Hepatic stellate cell (primary cell): ENCODE measurements at places on chromosomes 6 and 20.

DNA sequence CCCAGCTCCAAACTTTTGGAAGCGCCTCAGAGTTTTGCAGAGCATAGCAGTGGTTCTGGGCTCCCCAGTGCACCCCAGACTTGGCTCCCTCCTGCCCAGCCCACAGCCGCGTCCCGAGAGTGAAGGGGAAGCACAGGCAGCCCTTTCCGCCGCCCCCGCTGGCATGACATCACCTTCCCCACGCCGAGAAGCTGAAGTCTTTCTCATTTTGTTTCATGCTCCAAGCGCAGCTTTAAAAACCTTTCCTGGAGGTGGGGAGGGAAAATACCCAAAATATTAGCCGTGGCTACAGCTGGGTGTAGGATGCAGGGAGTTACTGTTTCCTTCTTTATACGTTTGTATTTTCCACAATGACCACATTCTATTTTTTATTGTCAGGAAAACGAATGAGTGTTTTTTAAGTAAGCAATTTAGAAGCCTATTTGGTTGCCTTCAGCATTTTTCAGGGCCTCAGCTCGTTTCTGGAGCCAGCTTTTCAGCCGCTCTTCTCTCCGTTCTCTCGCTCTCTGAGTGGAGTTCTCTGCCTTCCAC is 72.9 kb downstream of the SNX5 start:
- no peak for DNase-seq

DNA sequence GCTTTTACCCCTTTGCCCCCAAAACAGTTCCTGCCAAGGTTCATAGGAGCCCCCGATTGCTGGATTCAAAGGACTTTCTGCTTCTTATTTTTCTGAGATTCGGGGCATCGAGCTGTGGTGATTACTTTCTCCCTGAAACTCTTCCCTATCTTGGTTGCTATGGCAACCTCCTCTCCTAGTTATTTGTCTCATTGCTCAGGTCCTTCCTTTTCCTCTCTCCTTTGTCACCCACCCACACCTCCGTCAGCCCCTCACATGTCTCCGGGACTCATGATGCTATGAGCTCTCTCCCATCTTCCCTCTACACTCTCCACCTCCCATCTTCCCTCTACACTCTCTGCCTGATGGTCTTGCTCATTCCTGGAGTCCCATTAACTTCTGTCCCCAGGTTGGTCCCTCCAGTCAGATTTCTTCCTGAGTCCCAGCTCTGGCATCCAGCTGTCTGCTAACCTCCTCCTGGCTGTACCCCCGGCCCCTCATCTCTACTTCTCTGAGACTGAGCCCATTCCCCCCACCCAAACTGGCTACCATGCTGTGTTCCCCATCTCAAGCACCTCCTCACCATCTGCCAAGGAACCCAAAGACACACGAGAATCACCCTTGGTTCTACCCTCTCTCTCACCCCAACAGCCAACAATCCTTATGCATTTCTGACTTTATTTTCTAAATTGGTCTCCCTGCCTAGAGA is 30.2 kb upstream of the NNAT start:
- DNase-seq, result no peak

DNA sequence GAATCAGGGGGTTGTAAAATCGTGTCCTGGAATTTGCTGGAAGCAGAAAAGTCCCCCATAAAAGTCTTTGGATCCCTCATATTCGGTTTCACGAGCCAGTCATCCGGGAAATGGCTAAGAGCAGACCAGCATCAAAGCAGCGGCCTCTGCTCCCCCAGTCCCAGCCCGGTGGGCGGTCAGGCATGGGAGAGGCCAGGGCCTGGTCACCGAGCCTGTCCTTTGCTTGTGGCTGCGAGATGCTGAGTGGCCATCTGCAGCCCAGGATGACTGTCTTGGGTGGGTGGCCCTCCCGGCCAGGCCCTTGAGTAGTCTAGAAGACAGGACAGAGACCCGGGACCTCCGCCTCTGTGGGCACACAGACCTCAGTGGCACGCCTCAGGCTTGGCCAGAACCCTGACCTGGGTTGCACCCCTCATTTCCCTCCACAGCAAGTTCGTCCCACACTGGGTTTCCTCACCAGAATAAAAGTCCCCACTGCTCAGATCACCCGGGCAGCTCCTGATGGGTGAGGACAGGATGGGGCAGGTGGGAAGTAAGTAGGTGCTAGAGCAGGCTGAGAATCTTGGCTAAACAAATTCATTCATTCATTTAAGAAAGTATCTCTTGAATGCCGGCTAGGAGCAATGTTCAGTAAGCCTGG is 172.1 kb downstream of the BMP7 start:
- no peak for DNase-seq

GRCh38 chr6:63352069-63352543 is 32.3 kb upstream of the LGSN start:
- DNase-seq, result no peak

- no peak for DNase-seq
Measured at GRCh38 chr6:157376706-157377230, 4.2 kb upstream of the ZDHHC14 start.

GRCh38 chr6:101454106-101454676 is 60.7 kb downstream of the GRIK2 start:
- DNase-seq, result no peak

- DNase-seq, result no peak
Measured at GRCh38 chr6:21748343-21749056, 154.9 kb downstream of the SOX4 start.

GRCh38 chr6:9332241-9332780 is 897.0 kb upstream of the SLC35B3 start:
- no peak for DNase-seq

DNA sequence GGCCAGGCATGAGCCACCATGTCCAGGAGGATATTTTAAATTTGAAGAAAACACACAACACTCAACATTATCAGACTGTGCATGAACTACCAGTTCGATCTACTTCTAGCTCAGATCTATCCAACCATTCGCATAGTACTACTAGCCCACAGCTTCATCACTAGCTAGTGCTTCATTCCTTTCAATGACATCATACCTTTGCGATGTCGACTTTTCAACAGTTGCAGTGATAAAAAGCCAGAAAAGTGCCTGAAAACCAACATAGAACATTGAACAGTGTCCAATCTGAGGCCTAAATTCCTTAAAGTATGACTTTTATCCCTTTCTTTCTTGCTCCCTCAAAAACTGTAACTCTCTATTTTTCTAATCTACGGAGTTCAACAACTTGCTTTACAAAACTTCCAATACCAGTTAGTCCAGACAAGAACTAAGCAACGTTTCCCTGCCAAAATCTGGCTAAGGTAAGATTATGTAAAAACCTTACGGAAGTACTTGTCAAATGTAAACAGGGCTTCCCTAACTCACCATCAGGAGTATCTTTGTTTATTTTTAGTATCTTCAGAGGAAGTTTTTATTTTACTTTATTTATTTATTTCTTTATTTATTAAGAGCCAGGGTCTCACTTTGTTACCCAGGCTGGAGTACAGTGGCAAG is 434.0 kb upstream of the JARID2 start:
- DNase-seq, result peak; percentile 65

DNA sequence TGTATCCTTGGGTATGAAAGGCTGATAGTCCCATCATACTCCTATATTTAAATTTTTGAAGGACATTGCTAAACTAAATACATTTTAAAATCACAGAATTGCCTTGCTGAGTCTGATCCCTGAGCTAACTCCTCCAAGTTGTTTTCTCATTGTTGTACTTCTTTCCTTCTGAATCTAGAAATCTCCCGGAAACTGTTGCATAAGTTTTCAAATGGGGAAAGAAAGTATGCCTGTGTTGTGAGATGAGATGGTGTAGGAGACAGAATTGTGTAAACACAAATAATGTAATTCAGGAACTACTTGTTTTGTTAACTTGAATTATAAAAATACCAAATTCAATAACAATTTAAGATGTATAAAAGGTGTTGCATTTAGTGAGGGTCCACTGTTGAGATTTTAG is 7.3 kb downstream of the PNRC1 start:
- DNase-seq, result no peak

DNA sequence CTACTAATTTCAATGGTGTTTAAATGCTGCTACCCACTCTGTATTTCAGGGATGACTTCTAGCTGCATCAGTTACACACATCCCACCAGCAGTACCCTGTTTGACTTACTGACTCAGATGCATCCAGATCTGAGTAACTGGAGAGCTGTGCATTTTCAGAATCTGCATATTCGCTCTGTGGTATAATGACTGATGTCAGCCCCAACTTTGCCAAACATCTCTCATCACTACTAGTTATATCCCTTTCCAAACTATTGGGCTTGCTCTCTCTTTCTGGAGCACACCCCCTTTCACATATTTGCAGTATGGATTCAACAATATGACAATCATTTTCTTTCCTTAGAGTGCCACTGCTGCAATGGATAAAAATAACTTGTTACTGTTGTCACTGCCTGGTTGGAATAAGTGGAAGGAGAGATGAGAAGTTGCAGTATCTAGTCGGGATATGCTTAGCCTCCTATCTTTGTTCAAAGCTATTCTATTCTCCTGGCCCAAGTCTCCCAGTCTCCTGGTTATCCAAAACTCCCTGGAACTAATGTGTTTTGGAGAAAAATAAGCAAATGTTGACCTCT is 3.3 kb upstream of the RSPO3 start:
- DNase-seq, result no peak

DNA sequence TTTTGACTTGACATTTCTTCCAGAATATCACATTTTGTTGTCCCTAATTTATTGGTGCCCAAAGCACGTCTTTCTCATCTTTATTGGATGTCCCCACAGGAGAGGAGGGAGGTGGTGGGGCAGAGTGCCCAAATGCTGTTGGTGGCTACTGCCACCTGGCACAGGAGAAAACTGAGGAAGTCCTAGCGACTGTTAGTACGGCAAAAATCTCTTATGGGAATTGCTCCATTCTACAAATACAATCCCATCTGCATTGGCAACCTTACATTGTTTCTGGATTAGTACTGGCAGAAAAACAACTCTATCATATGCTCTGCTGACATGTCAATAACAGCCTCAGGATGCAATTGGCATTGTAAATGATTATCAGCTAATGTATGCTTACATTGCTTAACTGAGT is 235.4 kb upstream of the IRAK1BP1 start:
- DNase-seq, result no peak

DNA sequence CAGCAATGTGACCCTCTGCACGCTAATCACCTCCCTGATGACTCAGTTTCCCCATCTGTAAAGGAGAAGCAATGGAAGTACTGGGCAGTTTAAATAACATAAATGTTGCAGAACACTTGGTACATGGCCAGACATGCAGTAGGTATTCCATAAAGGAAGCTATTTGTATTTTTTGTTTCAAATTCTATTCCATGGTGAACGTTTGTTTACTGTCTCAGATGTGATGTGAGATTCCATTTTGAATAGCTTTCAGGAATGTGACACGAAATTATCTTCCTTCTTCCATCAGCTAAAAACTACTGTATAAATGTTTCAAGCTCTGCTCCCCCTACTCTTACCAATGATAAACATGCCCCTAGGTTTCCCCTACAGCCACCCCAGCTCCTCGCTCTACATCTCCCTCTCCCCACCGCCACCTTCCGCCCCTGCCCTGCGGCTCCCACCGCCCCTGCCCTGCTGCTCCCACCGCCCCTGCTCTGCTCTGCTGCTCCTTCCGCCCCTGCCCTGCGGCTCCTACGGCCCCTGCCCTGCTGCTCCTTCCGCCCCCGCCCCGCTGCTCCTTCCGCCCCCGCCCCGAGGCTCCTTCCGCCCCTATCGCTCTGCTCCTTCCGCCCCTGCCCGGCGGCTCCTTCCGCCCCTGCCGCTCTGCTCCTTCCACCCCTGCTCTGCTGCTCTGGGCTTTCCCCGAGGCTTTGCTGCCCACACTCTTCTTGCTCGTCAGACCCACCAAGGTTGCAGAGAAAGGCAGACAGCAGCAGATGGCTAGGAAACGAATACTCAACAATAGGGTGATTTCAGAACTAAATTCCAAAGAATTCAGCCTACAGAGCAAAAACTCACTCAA is 78.9 kb downstream of the THBS2 start:
- DNase-seq, result no peak

- peak; percentile 61 for DNase-seq
Measured at GRCh38 chr20:32819992-32820697, 391 bp downstream of the MAPRE1 start.
